ENCODE measurements at places on chromosomes 3 and 15. TPM values are rescaled to one million over a fixed set of nuclear protein-coding genes. Genes with fewer than 3 reads are reported as not detected.

GRCh38 chr3:150227839-150228238 is 180.3 kb upstream of the TSC22D2 start:
- no peak for DNase-seq

ZPLD1 gene
- not detected for total RNA-seq

DNA sequence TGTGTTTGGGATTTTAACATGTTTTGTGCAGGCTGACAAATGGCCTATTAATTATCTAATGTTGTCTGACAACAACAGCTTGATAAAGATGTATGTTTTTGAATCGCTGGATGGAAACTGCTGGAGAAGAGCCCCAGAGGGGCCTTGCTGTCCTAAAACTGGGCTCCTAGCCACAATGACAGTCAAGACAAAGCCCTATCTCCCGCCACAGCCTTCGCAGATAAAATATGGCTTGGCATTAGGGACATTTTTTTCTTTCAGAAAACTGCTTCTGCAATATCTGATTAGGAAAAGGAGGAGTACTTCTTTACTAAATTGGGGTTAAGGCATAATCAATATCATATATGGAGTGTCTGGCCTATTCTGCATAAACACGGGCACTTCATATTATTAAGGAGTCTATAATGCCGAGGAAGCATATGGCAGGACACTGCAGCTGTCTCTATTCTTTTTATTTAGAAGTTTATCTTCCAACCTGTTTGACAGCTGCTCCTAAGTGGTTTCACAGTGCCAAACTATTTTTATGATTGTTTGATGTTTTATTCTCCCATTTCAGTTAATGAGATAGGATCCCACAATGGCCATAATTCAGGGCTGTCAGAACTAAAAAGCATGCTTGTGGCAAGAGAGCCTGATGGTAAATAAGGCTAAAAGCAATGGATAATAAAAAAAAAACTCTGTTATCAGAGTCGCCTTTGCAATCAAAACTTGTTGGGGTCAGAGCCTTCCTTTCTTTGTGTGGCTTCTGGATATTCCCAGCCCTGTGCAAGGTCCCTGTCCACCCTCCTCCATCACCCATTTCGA is 210.1 kb downstream of the MECOM start:
- no peak for DNase-seq

SPINK8 gene
- not detected for total RNA-seq

- no peak for DNase-seq
Observed at GRCh38 chr3:195101001-195101583, 169.9 kb downstream of the XXYLT1 start.

DNA sequence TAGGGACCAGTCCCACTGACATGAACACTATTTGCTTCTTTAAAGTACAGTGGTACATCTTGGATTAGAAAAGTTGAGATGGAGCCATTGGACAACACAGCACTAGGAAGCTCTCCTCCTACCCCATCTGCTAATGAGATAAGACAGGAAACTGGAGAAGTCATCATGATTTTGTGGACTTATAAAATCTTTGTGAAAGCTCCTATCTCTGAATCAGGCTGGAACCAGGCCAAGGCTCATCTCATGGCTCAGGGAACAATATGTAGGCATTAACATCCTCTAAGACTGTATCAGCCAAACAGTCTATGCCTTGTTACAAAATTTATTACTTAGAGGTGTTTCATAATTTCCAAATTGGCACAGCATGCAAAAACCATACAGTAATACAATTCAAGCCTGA is 84.1 kb downstream of the BOC start:
- no peak for DNase-seq

GRCh38 chr3:107816107-107816506 is 274.7 kb downstream of the CD47 start:
- DNase-seq: no peak

CELF6 gene
- 1.6 TPM for total RNA-seq

- no peak for DNase-seq
Observed at GRCh38 chr3:31008994-31009393, 114.5 kb upstream of the GADL1 start.

FOXB1 gene
- total RNA-seq: not detected

DNA sequence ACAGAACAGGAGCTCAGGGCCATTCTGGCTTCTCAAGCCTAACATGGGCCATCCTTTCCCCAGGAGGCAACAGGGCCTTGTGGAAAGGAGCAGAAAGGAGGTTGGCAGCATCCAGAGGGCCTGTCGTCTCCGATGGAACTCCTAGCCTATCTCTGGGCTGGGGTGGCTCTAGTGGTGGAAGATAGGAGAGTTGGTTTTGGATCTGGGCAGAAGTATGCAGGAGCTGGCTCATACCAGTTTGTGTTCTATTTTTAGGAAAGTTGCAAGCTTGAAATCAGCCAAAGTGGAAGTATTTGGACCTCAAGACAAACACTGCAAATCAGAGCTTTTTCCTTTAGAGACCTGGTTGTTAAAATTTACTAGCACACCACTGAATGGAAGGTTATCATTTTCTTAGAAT is 35.4 kb upstream of the XCR1 start:
- no peak for DNase-seq

- DNase-seq: no peak
Observed at GRCh38 chr15:77547801-77548588, 84.7 kb downstream of the LINGO1 start.

SPESP1 gene
- total RNA-seq: 1.3 TPM

C3orf85 gene
- total RNA-seq: not detected

GRCh38 chr3:9581742-9582141 is 28.1 kb upstream of the LHFPL4 start:
- DNase-seq: no peak

LIPC gene
- total RNA-seq: not detected

DNA sequence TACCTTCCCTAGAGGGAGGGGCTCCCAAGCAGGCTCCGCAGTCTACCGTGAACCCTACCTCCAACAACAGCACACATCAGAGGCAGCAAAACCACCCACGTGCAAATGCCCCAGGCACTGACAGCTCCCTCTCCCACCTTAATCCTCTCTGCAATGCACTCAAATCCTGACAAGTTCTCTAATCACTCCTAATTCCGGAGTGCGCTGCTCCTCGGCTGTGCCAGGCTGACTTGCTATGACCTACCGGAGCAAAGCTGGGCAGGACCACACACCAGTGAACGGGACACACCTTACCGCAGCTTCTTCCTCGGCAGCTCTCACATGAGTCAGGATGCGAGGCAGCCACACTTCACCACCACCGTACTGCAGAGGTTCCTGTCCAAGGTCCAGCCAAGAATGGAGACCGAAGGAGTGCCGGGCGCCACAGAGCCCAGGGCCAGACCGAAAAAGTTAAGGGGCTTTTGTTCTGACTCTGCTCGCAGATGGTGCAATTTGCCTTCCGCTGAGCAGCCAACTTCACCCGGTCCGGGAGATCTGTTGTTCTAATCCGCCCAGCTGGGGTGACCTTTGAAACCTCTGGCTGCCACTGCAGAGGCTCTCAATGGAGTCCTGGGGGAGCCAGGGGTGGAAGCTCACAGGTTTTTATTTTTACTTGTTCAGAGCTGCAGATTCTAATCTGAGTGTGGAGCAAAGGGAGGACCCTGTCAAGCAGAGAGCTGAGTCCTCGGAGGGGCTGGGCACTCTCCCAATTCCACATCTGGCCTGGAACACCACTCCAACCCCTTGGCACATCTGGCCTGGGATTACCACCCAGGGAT is 84.4 kb downstream of the MYLK start:
- no peak for DNase-seq

SERPINI2 gene
- total RNA-seq: not detected

- no peak for DNase-seq
Observed at GRCh38 chr15:95300958-95301357, 1029.5 kb upstream of the NR2F2 start.

MCF2L2 gene
- total RNA-seq: 0.16 TPM

- no peak for DNase-seq
Observed at GRCh38 chr3:134085034-134085775, 55.5 kb upstream of the SLCO2A1 start.

- DNase-seq: no peak
Observed at GRCh38 chr3:131550562-131551465, 48.0 kb upstream of the MRPL3 start.

DNA sequence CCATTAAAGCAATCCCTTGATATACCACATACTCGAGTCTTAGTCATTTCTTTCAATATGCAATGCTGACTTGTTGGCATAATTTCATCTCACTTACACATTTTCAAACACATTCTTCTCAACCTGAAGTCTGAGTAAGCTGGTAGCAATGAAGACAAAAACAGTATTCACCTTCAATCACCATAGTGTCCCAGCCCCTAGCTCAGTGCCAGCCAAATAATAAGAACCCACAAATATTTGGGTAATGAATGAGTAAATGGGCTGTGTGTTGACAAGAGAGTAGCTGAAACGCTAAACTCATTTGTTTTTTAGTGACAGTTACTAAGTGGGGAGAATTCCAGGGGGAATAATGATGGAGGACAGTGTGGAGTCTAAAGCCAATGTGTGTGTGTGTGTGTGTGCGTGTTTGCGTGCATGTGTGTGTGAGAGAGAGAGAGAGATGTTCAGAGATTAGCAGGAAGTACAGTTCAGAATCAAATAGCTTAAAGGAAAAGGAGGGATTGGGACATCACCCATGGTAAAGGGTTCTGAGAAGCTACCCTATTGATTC is 165.7 kb downstream of the GAP43 start:
- DNase-seq: no peak

GRAMD2A gene
- not detected for total RNA-seq

DNA sequence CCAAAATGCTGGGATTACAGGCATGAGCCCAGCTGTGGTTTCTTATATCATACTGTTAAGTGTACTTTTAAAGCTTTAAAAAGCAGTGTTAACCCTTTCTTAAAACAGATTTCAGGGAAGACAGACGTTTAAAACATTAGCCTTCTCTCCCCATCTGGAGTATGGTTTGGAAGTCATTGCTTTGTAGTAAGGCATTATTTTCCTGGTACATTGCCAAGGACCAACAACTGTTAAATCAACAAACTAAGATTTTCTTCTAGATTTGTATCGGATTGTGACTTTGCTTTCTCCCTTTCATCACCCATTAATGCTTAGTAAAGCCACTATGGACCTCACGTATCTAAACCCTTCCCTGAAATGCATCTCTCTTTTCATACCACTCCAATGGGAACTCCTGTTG is 50.5 kb downstream of the UBE2E1 start:
- no peak for DNase-seq

DNA sequence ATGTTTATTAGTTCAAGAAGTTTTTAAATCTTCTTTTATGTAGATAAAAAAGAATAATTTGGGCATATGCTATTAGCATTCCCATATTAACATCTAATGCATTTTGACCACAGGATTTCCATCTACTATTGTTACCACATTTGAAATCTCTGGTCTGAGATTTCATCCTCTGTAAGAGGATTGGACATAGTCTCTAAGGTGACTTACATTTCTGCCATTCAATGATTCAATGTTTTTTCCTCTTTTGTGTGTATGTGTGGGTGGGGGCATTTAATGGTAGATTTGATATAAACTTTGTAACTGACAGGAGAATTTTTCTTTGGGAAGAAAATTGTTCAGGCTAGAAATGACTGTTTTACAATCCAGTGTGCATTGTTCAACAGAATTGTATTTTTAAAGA is 307.3 kb upstream of the RBMS3 start:
- DNase-seq: no peak

- DNase-seq: no peak
Observed at GRCh38 chr3:127003601-127004280, 20.8 kb downstream of the PLXNA1 start.

LSAMP gene
- total RNA-seq: 1.7 TPM

DNA sequence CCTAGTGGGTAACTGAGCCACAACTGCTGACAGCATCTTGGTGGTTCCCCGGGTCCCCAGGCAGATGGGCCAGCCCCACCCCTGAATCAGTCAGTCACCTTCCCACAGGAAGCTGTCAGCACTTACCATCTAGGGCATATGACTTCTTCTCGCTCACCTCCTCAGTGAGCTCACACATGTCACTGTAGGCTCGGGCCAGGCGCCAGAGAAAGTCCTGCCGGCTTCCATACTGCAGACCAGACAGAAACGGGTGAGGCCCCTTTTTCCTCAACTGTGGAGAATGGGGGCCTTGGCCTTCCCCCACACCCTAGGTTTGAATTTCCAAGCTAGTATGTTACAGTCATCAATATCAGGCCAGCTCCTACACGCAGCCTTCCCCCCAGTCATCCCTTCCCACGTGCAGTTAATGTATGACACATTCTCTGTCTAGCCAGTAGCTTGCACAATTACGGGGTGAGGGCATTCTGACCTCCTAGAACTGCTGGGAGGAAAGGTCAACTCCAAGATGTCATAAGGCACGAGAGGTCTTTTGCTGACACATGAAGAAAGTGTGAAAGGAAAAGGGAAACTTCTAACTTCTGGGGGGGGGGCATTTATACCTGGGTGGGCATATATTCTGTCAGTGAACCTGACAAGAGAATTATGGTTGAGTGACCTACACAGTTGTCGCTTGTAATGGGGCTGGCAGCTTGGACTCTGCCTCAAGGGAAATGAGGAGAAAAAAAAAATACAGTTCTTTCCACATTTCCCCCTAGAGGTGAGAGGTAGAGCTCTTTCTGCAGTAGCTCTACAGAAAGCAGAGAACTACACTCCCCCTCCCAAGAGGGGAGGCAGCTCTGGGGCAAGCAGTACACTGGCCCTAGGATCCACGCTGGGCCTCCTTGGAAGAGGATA is 10.9 kb downstream of the RMDN3 start:
- no peak for DNase-seq

ACOX2 gene
- 18.8 TPM for total RNA-seq

PRR20G gene
- total RNA-seq: not detected

DNA sequence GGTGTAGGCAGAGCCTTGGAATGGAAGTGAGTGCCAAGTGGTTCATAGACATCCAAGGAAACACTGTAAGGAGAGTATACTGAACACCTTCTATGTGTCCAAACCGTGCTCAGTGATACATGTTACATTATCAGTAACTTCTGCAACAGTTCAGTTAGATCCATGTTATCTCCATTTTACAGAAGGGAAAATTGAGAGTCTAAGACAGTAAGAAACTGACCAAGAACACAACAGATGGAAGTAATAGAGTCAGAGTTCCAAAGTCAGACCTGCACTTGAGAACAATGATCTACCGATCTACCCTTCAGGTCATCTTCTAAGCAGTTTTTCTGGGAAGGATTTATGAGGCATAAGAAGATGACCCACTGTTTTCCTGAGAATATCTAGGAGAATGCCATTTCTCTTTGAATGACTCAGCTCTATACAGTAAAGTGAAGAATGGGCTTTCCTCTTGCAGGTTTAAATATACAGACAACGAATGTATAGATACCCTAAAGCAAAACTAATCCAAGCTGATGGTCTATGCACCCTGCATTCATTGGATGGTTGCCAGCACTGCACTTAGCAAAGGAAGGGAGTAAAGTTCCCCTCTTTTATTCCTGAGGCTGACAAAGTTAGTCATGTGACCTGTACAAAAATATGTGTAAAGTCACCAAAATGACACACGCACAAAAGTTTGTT is 604.1 kb upstream of the MDFIC2 start:
- DNase-seq: no peak

All from mesenteric fat pad (tissue), 1 donor.